ENCODE measurements at places on chromosomes 5 and 9.

DNA sequence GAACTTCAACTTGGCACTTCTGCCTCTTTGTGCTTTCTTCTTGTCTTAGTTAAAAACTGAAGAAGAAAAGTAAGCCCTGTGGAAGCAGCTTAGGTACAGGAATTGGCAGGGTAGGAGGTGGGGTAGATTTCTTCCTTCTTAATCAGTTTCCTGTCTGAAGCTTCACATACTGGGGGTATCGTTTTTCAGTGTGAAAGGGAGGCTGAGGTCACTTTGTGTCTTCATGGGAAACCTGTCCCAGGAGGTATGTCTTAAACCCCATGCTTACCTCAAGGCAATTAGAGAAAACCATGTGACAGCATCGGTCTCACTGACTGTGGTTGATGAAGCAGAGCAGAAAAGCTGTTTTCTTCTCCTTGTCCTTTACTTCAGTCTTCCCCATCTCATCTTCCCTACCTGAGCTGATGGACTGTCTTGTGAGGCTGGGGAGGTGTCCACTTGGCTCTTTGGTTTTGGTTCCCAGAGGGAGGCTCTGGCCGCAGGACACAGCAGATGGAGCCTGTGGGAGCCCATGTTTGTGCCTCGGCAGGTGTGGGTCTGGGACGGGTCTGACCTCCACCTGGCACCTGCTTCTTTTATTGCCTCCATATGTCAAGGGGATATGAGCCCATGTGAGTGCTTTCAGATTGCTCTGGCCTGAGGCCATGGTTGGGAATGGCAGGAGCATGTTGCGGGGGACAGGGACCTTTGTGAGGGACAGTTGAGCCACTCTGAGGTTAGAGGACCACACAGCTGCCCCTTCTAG, 47.0 kb downstream of the SH3GL2 start:
- DNase-seq, result no peak

DNA sequence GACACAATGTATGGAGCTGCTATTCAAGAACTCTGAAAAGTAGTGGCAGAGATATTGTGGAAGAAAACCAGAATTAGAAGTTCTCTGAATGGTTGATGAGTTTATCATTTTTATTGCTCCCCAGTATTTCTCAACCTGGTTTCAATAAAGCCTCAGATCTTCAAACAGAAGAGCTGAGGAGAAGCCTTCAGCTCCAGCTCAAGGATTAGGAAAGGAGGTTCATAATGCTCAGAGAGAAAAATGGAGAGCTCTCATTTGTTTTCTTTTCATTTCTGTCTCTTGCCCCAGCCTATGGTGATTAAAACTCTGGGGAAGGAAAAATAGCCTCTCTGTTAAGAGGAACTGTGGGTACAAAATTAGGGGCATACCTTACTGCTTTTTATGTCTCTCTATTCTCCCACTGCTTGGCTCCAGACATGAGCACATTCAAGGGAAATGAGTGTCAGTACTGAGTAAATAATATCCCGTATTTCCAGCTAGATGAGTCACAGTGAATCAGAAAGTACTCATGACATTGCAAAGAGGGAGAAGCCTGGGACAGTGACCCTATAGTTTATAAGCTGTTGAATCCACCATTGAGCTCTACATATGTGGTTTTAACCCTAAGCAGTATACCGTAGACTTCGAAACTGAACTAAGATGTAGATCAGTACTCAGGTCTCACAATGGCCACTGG, 138.1 kb downstream of the EMB start:
- DNase-seq, result no peak

DNA sequence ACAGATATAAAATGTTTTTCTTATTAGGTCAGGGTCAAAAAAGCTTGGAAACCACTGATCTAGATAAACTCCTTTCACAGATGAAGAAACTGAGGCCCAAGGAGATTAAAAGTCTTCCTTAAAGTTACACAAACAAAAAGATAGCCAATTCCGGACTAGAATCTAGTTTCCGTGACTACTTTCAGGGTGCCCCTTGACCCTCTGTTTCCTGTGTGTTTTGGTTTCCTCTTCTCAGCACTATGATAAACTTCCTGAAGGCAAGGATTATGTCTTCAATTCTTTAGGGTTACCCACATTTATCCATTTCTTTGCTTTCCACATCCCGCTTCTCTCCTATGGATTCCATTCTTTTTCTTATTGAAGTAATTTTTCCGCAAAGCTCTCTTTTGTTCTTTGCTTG, 83.1 kb downstream of the ADAMTS12 start:
- no peak for DNase-seq

DNA sequence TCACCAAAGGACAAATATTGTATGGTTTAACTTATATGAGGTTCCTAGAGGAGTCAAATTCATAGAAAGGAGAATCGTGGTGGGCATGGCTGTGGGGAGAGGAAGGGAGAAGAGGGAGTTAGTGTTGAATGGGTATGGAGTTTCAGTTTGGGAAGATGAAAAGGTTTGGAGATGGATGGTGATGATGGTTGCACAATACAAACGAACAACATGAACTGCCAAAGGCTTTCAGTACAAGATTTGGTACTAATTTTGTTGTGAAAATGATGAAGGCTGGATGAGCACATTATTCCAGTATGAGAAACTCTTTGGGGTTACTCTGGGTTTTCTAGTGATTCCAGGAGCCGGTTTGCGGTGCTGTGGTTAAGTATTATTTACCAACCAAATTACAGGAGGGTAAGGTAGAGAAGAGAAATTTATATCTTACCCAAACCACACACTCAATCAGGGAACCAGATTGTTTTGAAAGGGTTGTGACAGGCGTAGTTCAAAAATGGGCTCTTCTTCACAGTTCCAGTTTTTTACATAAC, 112.0 kb upstream of the TBC1D2 start:
- DNase-seq, result no peak

DNA sequence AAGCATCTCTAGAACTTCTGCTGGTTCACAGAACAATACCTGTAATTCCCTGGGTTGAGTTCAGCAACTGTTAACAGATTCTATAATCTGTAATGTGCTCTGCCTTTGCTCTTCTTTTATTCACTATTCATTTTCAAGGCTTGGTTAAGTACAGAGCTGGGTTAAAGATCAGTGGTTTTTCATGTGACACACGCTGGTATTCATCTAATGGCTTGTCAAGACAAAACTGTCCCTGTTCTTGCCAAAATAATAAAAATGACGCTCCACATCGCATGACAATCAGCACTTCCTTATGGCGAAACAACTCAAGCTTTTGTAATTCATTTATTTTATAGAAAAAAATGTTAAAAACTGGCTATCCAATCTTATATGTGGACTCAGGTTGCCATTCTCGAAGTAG, 137.9 kb downstream of the BNC2 start:
- DNase-seq, result no peak

DNA sequence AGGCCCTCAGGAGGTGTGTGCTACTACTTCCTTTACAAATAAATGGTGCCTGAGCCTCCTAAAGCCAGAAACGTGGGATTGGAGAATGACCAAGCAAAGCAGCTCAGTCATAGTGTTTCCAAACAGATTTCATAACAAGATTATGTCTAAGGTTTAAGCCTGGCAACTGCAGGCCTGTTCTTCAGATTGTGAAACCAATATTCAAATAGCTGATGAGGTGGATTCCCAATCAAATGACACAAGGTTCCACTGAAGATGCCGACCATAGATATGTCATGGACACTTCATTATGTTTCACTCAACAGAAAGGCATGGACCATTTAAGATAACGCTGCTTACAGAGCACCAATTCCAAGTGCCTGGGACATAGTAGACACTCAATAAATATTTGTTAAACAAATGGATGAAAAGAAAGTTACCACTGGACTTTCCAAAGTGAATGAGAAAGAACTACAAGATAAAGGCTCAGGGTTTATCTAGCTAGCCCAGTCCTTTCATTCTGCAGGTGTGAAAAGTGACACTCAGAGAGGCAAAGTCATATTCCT, 189.5 kb downstream of the ACTL7B start:
- DNase-seq, result no peak

DNA sequence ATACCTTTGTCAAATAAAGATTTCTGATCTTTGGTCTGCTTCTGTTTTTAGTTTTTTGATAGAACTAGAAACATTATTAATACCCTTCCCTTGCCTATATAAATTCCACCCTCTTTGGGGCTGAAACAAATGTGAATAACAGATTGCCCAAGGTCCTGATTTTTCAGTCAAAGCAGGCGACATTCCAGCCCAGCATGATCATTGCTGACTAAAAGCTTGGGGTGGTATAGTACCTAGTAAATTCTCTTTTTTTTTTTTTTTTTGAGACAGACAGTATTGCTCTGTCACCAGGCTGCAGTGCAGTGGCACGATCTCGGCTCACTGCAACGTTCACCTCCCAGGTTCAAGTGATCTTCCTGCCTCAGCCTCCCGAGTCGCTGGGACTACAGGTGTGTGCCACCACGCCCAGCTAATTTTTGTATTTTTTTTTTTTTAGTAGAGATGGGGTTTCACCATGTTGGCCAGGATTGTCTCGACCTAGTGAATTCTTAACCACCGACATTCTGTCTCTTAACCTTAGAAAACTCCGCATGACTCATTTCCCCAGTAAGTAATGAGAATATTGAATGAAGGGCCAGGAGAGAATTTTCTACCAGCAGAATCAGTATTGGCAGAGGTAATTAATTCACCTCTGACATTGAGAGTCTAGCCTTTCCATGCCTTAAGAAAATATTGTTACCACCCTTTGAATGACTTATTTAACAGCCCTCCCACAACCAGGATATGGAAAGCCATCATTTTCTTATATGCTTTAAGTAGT, 226.4 kb downstream of the GNA14 start:
- no peak for DNase-seq

DNA sequence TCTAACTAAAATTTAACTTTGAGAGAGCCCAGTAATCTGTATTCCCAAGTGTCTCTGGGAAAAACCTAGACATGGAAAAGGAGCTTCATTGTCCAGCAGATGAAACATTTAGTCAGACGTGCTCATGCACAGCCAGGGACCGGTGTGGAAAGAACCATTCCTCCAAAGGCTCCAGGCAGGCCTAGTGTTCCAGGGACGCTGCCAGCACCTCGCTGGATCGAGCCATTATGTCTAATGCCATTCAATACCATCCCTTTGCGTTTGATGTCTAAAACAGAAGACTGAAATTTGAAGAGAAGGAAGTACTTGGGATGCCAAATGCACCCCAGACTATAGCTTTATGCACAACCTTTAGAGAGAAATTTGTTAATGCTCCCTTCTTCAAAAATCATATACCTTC, 1.4 kb upstream of the CHSY3 start:
- no peak for DNase-seq

GRCh38 chr9:75121914-75122558, 33.7 kb downstream of the OSTF1 start:
- DNase-seq, result no peak

DNA sequence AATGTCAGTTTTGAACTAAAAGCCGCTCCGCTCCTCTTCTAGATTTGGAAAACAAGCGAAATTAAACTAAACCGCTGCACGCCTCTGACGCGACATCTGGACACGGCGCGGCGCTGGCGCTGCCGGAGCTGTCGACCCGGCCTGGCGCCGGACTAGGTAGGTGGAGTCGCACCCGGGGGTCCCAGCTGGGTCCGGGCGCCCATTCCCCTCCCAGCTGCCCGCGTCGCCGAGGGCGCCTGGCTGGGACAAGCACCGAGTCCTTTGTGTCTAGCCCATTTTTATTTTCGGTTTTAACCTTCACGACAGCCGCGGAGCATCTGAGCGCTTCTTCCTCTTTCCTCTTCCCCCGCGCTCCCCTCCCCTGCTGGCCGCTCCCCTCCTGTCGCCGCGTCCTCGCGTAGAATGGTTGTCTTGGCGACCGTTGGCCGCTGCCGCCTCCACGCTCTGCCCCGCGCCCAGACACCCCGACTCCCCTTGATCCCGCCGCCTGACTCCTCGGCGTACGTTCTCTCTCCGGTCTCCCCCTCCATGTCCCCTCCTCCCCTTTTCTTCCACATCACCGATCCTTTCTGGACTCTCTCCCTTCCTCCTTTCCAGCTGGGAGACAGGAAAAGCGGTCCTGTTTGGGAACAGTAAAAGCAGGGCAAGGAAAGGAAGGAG, 545 bp downstream of the CDKN2B-AS1 start:
- peak; percentile 44 for DNase-seq

- no peak for DNase-seq
Measured at GRCh38 chr5:118919016-118919415, 69.3 kb downstream of the DTWD2 start.

DNA sequence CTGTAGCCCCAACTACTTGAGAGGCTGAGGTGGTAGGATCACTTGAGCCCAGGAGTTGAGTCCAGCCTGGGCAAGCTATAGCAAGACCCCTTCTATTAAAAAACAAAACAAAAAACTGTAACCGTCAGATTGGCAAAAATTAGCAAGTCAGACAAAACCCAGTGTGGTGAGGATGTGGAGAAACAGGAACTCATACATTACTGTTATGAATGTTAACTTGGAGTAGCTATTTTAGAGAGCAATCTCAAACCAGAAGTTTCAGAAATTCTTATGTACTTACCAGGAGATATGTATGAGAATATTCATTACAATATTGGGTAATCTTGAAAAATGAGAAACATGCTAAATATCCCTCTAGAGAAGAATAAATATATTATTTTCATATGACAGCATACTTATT, 120.3 kb downstream of the INVS start:
- no peak for DNase-seq

DNA sequence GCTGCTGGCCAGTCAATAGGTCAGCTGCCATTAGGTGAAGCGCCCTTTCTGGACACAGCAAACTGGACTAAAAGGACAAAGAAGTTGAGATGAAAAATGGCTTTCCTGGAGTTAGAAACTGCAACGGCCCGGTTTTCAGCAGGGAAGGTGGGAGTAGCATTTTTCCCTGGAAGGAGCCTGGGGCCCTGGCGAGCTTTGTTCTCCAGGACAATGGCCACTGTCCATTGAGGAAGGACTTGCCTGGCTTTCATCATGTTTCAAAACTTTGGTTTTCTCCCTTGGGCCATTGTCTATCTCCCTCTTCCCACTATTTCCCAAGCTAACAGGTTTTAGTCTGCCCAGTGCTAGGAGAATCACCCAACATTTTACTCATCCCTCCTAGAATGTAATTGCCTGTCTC, 56.2 kb downstream of the MOCS2 start:
- DNase-seq, result no peak

GRCh38 chr5:98557916-98558315, 215.5 kb upstream of the RGMB start:
- no peak for DNase-seq

DNA sequence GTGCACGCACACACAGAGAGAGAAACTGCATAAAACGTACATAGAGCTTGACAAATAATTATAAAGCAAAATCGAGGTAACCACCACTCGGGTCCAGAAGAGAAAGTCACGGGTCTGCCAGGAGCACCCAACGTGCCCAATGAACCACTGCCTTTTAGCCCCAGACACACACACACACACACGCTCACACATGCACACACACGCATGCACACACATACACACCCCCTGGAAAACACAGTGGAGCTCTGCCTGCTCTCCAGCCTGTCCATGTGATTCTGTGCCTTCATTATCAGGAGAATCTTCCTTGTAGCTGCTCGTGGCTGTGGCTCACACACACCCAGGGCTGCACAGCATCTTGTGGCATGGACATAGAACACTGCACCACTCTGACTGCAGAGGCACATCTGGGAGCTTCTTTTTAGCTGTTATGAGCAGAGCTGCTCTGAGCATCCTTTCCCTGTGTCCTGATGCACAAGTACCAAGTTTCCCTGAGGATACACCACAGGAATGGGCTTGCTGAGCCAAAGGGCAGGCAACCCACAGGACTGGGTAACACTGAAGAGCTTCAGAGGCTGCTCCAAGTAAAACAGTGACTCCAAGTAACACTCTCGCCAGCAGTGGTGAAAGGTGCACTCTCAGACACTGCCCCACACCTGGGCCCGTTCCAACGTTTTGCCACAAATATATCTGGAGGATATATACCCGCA, 58.9 kb downstream of the CAMSAP1 start:
- no peak for DNase-seq

GRCh38 chr9:101427957-101428655, 7.5 kb downstream of the ALDOB start:
- DNase-seq, result no peak

GRCh38 chr9:114366334-114367128, 21.3 kb downstream of the AKNA start:
- no peak for DNase-seq
